Stimulated activated CD4-positive, alpha-beta T cell treated with anti-CD3 and anti-CD28 coated beads, Interleukin-1b, Interleukin-23, amount 100 ng/mL, for 48 hours (primary cell): ENCODE measurements at places on chromosomes 16 and 17.

DNA sequence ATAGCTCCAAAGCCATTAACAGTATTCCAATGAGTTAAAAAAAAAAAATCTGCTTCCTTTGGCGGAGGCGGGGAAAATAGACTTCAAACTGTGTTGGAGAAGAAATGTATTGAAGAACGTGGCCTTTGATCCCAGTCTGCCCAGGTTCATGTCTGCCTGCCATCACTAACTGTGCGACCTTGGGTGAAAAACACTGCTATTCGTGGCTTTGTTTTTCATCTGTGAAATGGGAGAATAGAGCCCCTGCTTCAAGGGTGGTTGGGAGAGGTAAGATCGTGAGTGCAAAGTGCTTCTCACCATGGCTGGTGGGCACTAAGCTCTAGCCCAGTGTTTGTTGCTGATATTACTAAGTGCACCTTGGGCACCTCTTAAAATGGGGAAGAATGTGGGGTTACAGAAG lies 69.5 kb downstream of the VPS35L start:
- DNase-seq: no peak

DNA sequence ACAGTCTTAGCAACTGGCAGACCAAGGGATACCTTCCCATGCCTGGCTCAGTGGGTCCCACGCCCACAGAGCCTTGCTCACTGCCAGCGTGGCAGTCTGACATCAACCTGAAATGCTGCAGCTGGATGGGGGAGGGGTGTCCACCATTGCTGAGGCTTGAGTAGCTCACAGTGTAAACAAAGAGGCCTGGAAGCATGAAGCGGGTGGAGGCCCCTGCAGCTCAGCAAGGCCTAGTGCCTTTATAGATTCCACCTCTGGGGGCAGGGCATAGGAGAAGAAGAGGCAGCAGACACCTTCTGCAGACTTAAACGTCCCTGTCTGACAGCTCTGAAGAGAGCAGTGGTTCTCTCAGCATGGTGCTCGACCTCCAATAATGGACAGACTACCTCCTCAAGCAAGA lies 263.2 kb downstream of the KIF2B start:
- no peak for DNase-seq

GRCh38 chr16:11482946-11483748 lies 103.6 kb downstream of the LITAF start:
- no peak for DNase-seq

GRCh38 chr17:16991349-16992009 lies 19.6 kb upstream of the TNFRSF13B start:
- peak; percentile 80 for DNase-seq

GRCh38 chr16:85955566-85955965 lies 56.6 kb downstream of the IRF8 start:
- DNase-seq: no peak

- DNase-seq: no peak
These were observed 47.3 kb downstream of the MIS12 start for GRCh38 chr17:5533486-5534315.

DNA sequence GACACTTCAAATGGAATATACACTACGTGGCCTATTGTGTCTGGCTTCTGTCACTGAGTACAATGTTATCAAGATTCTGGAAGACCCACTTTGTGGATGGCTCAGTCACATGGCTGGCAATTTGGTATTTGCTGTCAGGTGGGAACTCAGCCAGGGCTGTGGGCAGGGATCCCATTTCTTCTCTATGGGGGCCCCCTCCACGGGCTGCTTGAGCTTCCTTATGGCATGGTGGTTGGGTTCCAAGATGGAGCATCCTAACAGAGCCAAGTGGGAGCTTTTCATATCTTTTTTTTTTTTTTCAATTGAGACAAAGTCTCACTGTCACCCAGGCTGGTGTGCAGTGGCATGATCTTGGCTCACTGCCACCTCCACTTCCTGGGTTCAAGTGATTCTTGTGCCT lies 18.0 kb upstream of the CEP20 start:
- no peak for DNase-seq

DNA sequence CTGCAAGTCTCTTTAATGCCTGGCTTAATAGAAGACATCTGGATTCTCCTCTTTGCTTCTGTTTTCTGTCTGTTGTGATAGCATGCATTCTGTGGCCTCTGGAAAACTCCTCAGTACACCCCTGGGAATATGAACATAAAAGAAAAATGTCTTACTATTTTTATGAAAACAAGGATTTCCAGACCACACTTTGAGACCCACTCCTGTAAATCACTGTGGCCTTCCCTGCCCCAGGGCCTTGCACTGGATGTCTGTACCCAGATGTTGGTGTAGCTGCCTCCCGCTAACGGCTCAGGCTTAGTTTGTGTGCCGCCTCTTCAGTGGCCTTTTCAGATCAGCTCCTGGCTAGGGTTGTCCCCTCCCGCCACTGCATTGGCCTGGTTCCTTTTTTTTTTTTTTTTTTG lies 126.6 kb downstream of the SOCS1 start:
- no peak for DNase-seq

- DNase-seq: no peak
These were observed 272.8 kb downstream of the WWOX start for GRCh38 chr16:78372277-78372676.

- no peak for DNase-seq
These were observed 3.0 kb upstream of the CDH15 start for GRCh38 chr16:89168381-89169189.

- no peak for DNase-seq
These were observed 627.8 kb downstream of the KCNJ2 start for GRCh38 chr17:70797166-70797565.

- DNase-seq: no peak
These were observed 57.3 kb downstream of the CEP95 start for GRCh38 chr17:64564098-64564497.

DNA sequence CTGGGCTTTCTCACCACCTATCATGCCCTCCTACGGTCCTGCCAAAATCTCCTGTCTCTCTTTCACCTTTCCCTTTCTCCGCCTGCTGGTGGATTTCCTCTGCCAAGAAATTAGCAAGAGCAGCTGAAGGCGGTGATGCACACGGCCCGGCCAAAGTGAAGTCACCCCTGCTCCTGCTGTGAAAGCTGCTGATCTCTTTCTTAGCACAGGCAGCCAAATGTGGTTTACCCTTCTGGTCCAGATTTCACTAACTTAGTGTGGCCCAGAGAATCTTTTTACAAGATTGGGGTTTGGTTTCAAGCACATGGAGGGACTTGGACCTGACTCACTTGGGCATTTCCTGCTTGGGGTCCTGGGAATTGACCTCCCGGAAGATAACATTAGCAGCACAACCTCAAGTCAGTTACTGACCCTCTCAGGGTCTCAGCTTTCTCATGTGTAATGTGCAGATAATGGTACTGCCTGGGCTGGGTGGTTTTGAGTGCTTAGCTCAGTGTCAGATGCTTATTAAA lies 155.7 kb downstream of the SOCS1 start:
- peak; percentile 84 for DNase-seq

DNA sequence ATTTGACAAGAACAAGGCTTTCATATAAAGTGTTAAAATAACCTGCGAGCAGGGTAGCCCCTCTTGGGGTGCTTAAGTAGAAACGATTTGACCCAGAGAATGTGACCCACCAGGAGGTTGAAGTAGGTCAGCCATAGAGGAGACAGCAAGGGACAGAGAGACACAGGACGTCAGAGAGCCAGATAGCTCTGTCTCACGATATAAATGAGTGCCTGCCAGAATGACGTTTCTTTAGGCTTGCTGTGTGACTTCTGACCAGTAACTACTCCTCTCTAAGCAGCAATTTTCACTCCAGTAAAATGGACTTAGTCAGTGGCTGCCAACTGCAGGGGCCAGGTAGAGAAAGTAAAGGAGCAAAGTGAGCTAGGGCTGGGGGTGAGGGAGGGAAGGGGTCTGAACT lies 473.0 kb upstream of the C16orf82 start:
- no peak for DNase-seq

GRCh38 chr17:72498364-72499210 lies 377.8 kb downstream of the SOX9 start:
- DNase-seq: no peak

DNA sequence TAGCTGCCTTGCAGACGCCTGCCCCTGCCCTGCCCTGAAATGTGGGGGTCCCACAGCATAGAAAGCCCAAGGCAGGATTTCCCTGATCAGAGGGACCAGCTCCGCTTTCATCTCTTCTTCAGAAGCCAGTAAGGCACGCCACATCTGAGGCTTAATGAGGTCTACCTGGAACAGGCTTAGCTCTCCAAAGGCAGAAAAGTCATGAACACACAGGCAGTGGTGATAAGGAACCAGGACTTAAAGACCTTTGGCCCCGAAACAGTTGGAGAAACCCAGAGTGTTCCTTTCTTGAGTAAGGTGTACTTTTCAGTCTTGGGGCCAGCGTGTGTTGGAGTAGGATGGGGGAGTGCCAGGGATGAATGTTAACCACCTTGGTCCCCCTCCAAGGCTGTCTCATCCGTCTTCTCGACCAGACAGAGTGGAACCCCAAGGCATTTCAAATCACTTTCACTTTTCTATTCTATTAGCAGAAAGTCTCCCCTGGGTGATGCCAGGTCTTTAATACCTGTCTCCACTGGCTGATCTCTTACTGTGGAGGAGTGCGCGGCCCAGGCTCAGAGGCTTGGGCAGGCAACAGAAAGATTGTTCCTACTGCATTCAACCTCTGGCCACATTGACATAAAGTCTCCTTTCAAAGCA lies 43.9 kb downstream of the TMEM186 start:
- no peak for DNase-seq

GRCh38 chr17:36611345-36612072 lies 10.1 kb downstream of the MRM1 start:
- DNase-seq: no peak

DNA sequence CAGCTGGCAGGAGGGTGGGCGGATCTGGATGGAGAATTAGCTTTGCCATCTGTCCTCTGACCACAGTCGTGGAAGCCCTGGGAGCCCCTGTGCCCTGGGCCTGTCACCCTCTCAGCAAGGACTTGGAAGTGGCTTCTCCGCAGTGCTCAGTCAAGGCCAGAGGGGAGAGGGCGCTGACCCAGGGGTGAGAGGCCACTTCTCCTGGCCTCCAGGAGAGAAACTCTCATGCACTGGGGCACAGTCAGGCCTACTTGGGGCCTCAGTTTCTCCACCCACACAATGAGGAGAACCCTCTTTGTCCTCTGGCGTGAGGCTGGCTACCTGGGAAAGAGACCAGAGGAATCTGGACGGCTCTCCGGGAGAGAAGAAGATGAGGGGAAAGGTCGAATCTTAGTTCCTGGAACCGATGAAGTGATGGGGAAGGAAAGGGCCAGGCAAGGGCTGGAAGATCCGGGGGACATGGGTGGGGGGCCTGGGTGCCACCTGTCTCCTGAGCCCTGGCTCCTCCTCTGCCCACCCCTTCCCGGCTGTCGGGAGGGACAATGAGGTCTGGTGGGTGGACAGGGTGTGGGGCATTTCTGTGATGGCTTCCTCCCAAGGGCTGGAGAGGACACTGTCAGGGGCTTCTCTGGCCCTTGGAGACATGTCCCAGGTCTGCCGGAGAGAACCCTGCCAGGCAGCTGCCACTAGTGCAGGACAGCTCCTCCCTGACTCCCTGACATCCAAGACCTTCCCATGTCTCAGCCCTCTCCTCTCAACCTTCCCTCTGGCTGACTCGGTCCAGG lies 9.0 kb upstream of the ARHGAP27 start:
- no peak for DNase-seq

GRCh38 chr16:66651474-66651765 lies 45.1 kb downstream of the CMTM4 start:
- no peak for DNase-seq

DNA sequence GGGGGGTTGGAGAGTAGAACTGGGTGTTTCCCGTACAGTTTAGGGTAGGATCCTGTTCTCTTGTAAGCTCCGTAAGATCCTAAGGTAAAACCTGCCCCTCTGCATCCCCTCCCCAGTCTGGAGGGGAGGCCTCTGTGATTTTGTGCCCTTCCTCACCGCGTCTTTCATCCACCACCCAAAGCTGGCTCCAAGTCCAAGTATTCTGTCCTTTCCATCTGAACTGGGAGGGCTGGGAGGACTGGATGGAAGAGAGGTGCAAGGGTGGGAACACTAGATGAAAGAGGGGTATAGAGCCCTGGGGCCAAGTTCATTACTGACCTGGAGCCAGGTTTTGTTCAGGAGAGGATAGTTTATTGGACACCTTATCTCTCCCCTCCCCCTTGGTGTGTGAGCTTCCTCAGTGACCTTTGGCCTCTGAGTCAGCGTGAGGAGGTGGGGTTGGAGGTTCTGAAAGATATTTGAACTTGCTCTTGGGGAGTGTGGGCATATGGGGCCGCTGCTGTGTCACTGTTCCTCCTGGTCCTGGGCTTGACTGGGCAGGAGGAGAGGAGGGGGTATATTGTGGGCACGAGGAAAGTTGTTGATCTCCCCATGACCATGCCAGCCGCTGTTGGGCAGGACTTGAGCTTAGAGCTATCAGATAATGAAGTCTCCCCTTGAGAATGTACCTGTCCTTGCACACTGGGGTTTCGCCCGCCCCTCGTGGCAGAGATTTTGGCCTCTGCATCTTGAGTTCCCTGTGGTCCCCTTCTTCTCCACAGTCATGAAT lies 1.6 kb downstream of the LASP1 start:
- peak; percentile 80 for DNase-seq

- no peak for DNase-seq
These were observed 2.3 kb upstream of the WFIKKN1 start for GRCh38 chr16:628321-629061.

GRCh38 chr17:4600563-4600962 lies 16.2 kb downstream of the SMTNL2 start:
- DNase-seq: no peak

- no peak for DNase-seq
These were observed 23.1 kb downstream of the STAT3 start for GRCh38 chr17:42365136-42365535.

DNA sequence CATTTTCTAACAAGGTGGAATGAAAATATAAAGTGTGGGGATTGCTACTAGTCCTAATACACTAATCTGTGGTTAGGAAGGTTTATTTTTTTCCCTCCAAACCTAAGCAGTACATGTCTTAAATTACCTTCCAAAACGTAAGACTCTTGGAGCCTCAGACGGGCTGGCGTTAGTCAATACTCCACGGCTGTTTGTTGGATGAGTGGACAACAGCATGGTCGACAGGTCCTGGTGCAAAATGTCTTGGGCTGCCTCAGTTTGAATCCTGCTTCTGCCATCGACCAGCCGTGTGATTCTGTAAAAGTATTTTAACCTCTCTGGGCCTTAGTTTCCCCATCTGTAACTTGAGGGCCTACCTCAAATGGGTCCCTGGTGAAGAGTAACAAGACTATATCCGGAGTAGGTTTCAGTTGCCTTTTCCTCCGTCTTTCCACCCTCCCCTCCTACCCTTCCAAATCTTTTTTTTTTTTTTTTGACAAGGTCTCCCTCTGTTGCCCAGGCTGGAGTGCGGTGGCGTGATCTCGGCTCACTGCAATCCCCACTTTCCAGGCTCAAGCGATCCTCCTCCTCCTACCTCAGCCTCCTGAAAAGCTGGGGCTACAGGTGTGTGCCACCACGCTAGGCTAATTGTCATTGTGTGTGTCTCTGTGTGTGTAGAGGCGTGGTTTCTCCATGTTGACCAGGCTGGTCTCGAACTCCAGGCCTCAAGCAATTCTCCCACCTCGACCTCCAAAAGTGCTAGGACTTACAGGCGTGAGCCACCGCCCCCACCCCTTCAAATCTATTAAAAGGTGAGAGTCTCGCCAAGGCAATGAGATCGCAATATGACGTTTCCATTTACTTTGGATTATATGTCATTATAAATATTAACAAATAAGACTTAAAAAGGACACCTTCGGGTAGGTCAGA lies 5.8 kb downstream of the SCGB1C2 start:
- DNase-seq: no peak
